ENCODE measurements at places on chromosomes 16 and 17.

- DNase-seq, result peak; percentile 26
These were observed 35.7 kb upstream of the SSTR5 start for GRCh38 chr16:1036726-1037393.

- DNase-seq, result no peak
These were observed 107.1 kb downstream of the RAP1GAP2 start for GRCh38 chr17:2903193-2903974.

DNA sequence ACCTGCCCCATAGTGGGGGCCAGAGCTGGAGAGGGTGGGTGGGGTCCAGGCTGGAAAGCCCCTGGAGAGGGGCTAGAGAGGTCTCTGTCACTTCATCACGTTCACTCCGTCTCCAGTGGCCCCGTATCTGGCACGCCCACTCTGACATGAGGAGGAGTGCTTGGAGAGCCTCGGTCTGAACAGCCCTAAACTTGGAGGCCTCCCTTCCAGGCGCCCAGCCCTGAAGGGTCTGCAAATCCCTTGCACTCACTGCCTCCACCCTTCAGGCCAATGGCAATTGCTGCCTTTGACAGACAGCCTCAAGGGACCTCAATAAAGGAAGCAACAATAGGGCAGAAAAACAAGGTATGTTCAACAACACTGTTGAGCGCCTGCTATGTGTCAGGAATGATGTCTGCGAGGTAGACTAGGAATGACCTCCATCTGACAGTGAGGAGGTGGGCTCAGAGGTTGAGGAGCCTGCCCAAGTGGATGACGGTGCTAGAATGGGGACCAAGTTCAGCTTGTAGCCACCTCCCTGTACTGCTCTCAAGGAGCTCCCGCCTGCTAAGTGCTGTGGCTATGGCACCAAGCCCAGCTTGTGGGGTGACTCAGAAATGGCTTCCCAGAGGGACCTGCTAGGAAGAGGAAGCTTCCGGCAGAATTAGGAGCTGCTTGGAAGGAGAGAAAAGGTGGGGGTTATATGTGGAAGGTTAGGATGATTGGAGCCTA lies 2.9 kb upstream of the EPX start:
- peak; percentile 78 for DNase-seq

DNA sequence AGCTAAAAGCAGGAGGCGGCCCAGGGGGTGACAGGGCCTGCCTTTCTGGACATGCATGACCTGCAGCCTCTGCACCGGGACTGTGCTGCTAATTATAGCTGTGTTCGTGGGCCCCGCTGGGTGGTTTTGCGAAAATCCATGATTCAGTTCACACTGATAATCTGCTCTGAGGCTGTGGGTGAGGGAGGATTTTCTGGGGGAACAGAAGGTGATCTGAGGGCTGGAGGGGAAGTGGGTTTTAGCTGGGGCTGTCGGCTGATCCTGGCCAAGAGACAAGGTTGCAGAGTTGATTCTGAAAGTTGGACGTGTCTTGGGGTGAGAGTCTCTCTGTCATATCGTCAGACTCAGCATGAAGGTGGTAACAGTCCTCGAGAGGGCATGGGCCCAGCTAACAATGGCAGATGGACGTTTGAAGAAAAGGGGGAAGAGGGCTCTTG lies 187.5 kb upstream of the ZNF469 start:
- DNase-seq, result no peak

DNA sequence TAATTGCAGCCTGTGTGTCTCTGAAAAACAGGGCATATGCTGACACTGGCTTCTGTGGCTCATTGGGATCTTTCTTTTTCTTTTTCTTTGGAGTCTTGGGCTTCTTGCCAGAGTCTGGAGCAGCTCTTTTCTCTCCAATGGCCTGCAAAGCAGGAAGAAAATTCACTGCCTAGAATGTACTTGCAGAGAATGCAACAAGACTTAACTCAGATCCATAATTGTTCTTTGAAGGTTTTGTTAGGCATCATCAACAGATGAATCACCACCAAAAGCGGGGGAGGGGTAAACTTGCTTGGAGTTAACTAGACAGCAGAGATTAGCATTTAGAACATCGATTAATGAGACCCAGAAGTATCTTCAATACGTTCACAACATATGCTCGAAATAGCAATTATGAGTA lies 100.9 kb downstream of the TOX3 start:
- no peak for DNase-seq

- DNase-seq, result peak; percentile 74
These were observed 575.9 kb downstream of the WWOX start for GRCh38 chr16:78675312-78675711.

- no peak for DNase-seq
These were observed 37.9 kb downstream of the SNX20 start for GRCh38 chr16:50643192-50643591.

- no peak for DNase-seq
These were observed 21.2 kb downstream of the CDC42EP4 start for GRCh38 chr17:73290399-73291259.

DNA sequence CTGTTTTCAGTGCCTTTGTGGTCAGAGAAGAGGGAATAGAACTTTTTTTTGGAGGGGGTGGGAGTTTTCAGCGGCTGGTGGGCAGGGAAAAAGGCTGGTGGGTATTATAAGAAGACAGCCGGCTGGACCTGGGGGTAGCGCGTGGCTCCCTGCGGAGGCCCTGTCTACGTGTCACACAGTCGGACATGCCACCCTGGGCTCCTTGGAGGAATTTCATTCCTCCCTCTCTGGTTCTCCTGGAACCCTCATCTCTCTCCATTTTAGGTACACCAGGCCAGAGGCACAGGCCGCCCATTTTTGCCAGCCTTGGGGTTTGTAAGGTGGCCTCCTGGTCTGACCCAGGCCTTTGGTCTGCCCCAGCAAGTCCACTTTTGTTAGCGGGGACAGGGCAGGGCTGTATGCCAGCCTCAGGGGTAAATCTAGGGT lies 908 bp downstream of the FKBP10 start:
- peak; percentile 34 for DNase-seq

GRCh38 chr17:7130621-7131422 lies 16.2 kb upstream of the ASGR2 start:
- DNase-seq, result no peak

GRCh38 chr17:49162866-49163265 lies 30.3 kb downstream of the B4GALNT2 start:
- no peak for DNase-seq

DNA sequence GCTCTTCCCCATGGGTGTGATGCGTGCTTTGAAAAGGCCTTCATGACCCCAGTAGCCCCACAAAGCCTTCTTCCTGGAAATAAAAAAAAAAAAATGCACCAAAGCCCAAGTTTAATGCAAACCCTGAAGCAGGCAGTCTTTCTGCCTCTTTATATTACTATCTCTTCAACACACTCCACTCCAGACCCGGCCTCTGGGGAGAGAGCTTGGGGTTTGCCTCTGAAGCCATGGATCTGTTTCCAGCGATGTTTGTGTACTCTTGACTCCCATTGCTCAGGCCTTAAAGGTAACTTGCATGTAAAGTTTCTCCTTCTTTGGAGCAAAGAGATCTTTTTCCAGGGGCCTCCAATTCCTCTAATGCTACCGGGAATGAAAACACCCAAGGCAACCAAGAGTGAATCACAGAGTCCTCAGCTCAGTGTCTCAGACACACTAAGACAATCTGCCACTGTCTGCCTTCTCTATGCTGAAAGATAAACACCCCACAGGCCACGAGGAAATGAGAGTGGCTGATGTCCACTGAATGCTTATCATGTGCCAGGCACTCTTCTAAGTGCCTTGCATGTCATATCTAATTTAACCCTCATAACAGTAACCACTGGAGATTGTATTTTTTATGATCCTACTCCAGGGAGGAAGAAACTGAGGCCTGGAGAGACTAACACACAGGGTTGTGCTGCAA lies 56.4 kb upstream of the AKTIP start:
- no peak for DNase-seq

GRCh38 chr17:76026714-76027158 lies 370 bp downstream of the EVPL start:
- no peak for DNase-seq

DNA sequence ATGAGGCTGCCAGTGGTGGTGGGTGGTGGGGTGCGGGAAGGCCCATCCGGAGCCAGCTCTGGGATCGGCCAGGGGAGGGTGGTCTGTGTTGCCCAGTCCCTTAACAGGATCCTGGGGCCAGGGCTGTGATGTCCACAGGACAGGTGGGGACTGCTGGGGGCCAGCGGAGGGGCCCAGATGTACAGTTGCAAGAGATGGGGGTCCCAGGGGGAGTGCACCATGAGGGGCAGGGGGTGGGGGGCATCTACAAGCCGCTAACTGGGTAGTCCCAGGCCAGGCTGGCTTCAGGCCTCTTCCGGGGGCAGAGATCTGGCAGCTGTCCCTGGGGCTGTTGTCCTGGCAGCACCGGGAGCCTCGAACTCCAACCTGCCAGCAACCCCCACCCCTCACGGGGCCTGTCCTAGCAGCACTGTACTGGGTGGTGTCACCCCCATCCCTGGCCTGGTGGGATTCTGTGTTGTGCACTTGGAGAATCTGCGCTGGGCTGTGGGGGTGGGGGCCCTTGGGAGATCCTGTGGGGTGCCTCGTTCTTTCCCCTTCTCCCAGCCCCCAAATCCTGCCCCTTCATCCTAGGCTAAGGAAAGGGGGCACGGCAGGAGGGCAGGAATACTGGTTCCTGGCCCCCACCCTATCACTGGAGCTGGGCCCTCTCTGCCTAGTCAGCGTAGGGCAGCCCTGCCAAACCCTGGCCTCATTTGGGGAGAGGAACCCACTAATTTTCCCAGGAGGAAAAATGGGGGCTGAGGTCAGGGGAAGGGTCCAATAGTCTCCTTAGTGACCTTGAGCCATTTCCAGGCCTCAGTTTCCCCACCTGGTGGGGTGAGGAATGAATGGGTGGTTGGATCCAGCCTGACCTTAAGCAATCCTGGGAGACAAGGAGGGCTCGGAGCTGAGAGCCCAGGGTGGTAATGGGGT lies 1.4 kb downstream of the MTSS2 start:
- DNase-seq, result no peak

DNA sequence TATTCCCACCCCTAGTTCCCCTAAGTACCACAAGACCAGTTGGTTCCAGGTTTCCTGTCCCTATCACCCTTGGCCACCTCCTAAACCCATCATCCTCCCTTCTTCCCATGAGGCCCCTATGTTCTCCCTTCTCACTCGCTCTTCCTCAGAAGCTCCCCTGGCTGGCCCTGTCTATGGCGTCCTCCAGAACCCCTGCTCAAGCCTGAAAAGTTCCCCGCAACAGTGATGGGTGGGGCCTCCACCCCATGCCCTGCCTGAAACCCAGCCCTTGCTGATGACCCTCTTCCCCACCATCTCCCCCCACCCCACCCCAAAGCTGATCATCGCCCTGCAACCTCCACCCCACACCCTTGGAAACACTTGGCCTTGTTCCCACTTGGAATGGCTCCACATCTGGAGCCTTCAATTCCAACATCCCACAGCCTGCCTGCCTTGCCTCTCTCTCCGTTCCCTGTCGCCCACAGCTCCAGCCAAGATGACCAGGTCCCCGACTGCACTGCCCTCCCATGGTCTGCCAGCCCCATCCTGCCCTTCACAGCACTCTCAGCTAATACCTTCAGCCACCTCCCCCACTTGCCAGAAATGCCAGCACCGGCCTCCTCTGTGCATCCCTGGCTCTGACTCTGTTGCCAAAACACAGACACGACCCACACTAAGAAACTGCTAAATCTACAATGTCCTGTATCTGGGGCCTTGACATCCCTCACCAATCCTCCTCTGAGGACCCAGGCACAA lies 10.5 kb downstream of the OSBPL7 start:
- DNase-seq, result no peak

DNA sequence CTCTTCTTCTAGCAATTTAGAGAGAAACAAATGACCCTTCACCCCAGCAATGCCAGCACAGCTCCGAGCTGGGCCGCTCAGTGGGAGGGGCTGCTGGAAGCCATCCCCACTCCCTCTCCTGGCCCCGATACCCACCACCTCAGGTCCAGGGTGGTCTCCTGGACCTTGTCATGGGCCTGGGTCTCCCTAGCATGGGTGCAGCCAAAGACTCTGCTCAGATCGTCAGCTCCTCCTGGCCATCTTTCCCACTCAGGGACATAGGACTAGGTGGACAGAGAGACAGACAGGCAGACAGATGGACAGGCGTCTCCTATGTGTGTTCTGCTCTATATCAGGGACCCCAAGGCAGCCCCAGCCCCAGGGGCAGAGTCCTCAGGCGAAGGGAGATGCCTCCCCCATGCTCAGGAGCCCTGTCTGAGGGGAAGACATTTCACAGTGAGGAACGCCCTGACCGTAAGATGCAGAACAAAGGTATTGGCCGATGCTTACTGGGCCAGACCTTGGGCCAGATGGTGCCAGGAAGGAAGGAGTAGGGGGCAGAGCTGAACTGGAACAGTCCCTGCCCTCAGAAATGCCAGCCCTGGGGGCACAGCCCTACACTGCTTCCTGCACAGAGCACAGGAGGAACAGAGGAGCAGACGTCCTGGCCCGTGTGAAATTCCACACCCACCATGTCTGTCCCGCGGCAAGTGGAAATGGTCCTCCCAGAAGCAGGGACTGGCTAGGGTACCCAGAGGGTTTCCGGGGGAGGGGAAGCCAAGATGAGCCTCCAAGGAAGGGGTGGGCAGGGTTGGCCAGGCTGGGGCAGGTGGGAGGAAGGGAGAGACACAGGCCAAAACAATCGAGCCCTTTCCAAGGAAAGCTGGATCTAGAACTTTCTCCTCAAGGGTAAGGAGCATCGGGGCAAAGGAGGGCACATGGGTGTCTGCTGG lies 13.0 kb downstream of the PITPNM3 start:
- no peak for DNase-seq

DNA sequence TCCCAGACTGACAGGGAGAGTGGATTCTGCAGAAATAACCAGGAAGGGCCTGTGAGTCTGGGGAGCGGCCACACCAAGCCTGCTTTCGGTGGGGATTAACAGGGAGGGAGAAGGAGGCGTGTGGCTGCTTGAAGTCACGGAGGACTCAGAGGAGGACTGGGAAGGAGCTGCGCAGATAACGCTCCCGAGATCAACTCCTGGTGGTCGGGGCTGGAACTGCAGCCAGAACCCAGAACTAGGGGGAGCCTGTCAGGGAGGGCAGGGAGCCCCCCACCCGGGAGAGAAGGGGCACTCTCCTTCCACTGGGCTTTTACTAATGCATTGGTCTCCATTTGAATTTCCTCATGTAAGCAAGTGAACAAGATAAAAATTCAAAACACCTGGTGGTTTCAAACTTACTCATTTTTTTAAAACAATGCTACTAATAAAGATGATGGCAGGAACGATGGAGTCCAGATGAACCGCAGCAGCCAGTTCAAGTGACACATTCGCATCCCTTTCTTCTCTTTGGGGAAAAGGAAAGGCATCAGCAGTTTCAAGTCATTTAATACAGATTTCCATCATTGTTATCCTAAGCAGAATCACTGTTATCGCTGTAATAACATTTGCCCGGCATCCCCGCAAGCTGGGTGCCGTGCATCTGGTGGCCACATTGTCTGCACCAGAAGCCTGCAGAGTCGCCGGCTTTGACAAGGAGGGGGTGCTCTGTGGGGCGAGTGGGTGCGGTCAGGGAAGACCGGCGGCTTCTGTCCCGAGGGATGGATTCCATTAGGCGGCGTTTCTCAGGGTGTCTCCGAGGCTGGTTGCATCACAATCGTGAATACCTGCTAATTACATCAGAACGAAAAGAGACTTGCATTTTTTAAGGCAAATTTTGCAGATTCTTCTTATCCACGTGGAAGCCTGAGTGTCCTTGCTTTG lies 183.0 kb downstream of the FOXL1 start:
- DNase-seq, result peak; percentile 93

- no peak for DNase-seq
These were observed 2.9 kb downstream of the RPH3AL start for GRCh38 chr17:349666-350065.

Data from fibroblast of skin of back (primary cell).